ENCODE measurements at places on chromosomes 7 and 10.

DNA sequence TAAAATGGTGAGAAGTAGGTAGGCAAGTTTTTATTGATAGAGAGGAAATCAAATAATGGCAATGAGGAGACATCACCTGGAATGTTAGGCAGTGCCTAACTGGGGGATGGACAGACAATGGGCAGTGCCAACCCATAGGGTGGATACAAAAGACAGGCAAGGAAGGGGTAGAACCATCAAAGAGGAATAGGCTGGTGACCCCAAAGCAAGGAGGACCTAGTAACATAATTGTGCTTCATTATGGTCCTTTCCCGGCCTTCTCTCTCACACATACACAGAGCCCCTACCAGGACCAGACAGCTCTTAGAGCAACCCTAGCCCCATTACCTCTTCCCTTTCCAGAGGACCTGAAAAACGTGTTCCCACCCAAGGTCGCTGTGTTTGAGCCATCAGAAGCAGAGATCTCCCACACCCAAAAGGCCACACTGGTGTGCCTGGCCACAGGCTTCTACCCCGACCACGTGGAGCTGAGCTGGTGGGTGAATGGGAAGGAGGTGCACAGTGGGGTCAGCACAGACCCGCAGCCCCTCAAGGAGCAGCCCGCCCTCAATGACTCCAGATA is 30.0 kb downstream of the PRSS2 start:
- DNase-seq: no peak

DNA sequence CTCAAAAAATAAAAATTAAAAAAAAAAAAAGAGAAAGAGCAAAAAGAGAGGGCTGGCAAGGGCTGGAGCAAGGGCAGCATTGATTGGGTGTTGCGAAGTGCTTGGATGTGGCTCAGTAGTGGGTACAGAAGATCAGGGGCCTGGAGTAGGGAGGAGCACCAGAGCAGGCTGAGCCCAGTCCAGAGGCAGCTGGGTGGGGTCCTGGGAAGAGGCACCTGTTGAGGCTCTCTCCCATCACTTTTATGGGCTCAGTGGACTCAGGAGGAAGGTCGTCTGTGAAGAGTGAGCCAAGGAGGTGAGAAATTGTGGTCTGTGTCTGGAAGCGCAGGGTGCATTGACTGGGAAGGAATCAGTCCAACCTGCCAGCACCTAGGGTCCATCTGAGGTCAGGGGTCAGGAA is 11.8 kb upstream of the ZMIZ2 start:
- DNase-seq: no peak

GRCh38 chr7:8204339-8205030 is 57.5 kb downstream of the ICA1 start:
- no peak for DNase-seq

DNA sequence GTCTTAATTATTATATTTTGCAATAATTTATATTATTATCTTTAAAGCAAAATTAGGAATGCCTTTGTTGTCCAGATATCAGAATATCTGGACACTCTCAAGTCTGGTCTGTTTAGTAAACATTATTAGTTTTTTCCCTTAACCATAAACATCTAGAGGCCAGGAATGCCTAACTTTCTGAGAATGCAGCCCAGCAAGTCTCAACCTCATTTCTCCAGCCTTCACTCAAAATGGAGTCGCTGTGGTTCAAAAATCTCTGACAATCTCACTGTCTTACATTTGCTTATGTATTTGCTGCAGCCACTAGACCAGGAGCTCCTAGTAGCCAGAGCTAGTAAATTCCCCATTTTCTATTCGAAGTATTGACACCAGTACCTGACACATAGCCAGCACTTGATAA is 49.7 kb upstream of the INHBA start:
- no peak for DNase-seq

GRCh38 chr10:11354823-11355222 is 256.6 kb downstream of the USP6NL start:
- DNase-seq: no peak

GRCh38 chr10:46555713-46556514 is 544 bp downstream of the GPRIN2 start:
- no peak for DNase-seq

DNA sequence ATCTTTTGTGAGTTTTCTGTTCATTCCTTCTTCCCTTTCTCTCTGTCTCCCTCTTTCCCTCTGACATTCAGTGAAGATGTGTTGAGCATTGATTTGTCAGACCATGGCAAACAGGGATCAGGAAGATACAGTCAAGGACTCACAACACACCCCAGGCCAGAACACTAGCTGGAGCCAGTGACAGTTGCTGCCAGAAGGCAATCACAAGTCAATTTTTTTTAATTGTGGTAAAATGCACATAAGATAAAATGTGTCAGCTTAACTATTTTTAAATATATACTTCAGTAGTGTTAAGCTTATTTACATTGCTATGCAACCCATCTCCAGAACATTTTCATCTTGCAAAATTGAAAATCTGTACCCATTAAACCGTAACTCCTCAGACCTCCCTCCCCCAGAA is 62.6 kb downstream of the TEX36 start:
- no peak for DNase-seq

- DNase-seq: no peak
Observed at GRCh38 chr7:28688174-28688573, 270.0 kb downstream of the TRIL start.

DNA sequence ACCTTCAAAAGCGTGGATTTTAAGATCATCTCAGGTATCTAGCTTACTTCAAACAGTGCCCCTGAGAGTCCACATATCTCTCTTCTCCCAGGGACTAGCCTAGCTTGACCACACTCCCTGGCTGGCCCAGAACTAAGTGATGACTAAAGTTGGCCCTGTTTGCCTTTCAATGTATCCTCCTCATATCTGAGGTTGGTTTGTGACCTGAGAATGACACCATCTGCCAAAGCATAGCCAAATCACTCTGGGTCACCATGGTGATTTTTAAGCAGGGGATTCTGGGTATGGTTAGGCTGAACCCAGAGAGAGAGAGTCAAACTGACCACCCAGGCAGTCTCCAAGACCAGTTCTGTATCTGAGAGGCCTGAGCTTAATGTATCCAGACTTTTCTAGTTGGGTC is 16.2 kb downstream of the CNNM1 start:
- peak; percentile 66 for DNase-seq

DNA sequence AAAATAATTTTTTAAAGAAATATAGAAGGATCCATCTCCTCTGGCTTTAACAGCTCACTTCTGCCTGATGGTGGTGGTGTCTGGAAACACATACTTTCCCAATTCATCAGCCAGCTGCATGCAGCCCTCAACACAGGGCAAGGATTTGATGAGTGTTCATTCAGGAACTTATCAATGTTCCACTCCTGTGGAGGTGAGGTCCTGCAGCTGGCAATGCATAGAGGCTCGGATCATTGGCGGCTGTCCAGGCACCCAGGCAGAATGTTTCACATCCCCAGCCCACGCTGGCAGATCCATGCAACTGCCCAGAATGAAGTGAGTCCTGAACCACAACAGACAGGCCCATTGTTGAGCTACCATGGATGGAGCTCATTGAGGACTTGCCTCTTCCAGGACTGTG is 55.2 kb upstream of the KCNMA1 start:
- DNase-seq: peak; percentile 33

- no peak for DNase-seq
Observed at GRCh38 chr7:116252249-116252648, 41.9 kb downstream of the TES start.

DNA sequence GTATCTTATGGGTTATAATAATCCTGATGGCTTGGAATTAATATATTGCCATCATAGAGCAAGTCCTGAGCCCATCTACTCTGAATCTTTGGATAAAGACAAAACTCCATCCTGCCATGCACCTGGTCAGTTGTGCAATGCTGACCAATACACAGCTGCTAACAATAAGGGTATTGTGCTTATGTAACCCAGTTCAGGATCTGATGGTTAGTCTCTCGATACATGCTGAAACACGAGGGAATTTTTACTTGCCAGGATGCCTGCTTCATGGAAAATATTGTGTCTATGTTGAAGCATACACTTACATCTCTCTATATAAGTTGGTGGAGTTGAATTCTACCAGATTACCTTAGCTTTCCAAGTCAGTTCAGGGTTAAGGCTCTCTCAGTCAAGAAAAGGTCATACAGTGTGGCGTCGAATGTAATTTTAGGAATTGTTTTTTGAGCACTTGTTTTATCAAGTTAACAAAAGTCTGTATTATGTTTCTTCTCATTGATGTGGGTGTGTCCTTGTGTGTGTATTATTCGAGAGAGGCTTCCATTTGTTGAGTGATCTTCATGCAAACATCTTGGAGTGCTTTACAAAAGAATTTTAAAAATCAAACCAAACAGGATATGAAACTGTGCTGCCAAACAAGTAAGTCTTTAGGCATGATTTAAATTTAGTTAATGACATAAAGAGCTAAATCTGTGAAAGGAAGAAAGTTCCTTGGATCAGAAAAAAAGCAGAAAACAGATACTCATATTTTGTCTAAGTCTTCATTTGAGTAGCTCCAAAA is 449.1 kb downstream of the SUGCT start:
- DNase-seq: no peak
